Lower lobe of right lung (tissue), 2 donors: ENCODE measurements at places on chromosomes 2 and 18.

GRCh38 chr18:21604671-21605070, 4.2 kb upstream of the ESCO1 start:
- H3K4me3 ChIP-seq, result no peak overlapping the region
- H3K4me1 ChIP-seq, result peaks cover 8% of the 10 kb centered on the region
- DNase-seq, result no peak
- peak overlapping the region; percentile 49 for H3K27ac ChIP-seq
- H3K27me3 ChIP-seq, result no peaks in the 10 kb centered on the region

DNA sequence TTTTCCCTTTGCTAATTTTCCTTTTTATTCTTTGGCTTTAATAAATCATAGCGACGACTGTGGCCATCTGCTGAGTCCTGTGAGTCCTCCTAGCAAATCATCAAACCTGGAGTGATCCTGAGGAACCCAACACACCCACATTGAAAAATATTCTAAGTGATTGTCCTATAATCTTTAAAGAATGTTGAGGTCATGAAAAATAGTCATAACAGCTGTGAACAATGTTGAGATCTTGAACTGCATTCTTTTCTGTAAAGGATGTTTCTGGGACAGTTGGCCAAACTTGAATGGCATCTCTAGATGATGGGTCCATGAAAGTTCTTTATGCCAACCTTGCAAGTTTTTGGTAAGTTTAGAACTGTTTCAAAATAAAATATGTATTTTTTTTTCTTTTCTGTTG, 53.2 kb upstream of the ADAM23 start:
- no peak overlapping the region for H3K27ac ChIP-seq
- no peaks in the 10 kb centered on the region for H3K4me1 ChIP-seq
- H3K27me3 ChIP-seq, result no peaks in the 10 kb centered on the region
- H3K4me3 ChIP-seq, result no peak overlapping the region
- H3K36me3 ChIP-seq, result no peaks in the 10 kb centered on the region

GRCh38 chr2:11907190-11907589, 160.8 kb downstream of the LPIN1 start:
- H3K4me3 ChIP-seq, result no peak overlapping the region
- H3K27ac ChIP-seq, result no peak overlapping the region
- H3K27me3 ChIP-seq, result no peaks in the 10 kb centered on the region
- no peak for DNase-seq

GRCh38 chr2:222594679-222595078, 61.2 kb downstream of the FARSB start:
- H3K4me3 ChIP-seq, result no peak overlapping the region
- no peaks in the 10 kb centered on the region for H3K27me3 ChIP-seq
- no peaks in the 10 kb centered on the region for H3K4me1 ChIP-seq
- peaks cover 48% of the 10 kb centered on the region for H3K36me3 ChIP-seq
- no peak for DNase-seq

DNA sequence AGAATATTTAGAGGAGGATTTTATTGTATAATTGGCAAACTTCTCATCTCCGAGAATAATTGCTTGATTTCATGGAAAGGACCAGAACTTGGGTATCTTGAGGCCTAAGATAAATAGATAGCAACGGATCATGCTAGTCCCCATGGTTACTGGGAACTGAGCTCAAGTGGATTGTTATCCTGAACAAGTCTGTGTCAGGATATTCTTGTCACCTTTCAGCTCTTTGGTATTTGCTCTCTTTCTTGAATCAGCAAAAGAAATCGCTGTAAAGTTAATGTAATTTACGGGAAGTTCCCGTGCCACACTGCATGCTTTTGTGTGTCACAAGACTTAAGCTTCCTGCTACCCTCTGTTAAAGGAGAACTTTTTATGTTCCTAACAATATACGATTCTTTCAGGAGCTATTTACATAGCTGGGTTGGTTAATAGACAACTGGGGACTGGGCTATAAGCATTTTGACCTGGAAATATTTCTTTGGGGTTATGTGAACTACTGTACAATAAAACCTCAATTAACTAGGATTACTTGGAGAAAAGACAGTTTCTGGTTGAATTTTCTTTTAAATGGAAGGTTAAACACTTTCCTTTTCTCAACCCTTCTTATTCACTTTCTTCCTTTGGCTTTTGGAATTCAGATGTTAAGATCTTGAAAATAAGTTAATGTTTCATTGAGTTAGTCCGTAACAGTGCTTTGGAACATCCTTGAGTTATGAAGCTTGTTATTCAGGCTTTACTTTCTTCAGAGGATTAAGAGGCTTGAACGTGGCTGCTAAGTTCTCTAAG, 151.2 kb downstream of the FMNL2 start:
- peak overlapping the region; percentile 73 for H3K27ac ChIP-seq
- DNase-seq, result no peak
- no peak overlapping the region for H3K4me3 ChIP-seq
- H3K36me3 ChIP-seq, result no peaks in the 10 kb centered on the region

GRCh38 chr2:14633461-14634181, 1.1 kb downstream of the LRATD1 start:
- H3K27ac ChIP-seq, result no peak overlapping the region
- H3K27me3 ChIP-seq, result peaks cover 33% of the 10 kb centered on the region
- H3K4me3 ChIP-seq, result peak overlapping the region; percentile 63
- H3K4me1 ChIP-seq, result peaks cover 9% of the 10 kb centered on the region
- no peaks in the 10 kb centered on the region for H3K36me3 ChIP-seq

GRCh38 chr2:263774-264492, at the start of gene SH3YL1:
Gene SH3YL1, minus strand, starts transcription at chr2:264032. Its CDS starts 48 bp downstream, at chr2:263984.
- H3K4me1 ChIP-seq, result peaks cover 49% of the 10 kb centered on the region
- H3K4me3 ChIP-seq, result peak within 1 kb of the TSS; percentile 84
- DNase-seq, result peak; percentile 87
- H3K27ac ChIP-seq, result peak within 1 kb of the TSS; percentile 87
- no peaks in the 10 kb centered on the region for H3K27me3 ChIP-seq
- no peaks in the 10 kb centered on the region for H3K36me3 ChIP-seq

- no peaks in the 10 kb centered on the region for H3K27me3 ChIP-seq
- H3K27ac ChIP-seq, result no peak overlapping the region
- H3K36me3 ChIP-seq, result peaks cover 90% of the 10 kb centered on the region
Observed at GRCh38 chr2:239966029-239966852, 58.9 kb downstream of the NDUFA10 start.

DNA sequence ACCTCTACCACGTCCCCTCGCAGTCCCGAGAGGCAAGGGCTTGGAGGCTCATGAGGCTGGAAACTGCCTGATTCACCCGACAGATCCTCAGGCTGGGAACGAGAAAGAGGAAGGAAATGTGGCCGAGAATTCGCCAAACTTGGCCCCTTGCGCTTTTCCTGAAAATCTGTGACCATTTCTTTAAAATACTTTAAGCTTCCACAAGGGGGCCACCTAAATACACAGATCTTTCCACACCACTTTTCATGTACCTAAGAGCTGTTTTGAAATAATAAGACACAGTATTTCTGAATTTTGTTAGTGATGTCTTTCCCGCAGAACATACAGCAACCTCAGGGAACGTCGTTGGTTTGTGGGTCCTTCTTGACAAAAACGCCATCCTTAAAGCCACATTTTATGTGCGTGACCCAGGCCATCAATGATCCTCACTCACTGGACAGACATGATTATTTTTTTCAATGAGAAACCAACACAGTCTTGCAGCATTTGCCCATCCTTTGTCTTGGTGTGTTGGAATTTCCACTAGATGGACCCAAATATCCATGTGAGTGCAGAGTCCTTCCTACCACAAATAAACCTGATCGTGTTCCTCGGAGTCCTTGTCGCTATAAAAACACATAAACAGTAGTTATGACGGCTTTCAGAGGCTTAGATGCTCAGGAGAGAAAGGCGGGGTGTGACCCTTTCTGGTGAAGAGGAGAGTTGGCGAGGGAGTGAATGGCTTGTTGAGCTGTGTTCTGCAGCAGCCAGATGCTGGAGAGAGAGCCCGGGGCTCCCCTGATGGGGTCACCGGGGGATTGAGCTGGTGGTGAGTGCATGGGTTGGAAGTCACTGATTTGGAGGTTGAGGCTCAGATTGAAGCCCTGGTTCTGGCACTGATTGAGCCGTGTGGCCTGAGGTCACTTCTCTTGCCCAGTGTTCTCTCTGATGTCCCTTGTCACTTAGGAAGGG, 25.0 kb downstream of the DCDC2C start:
- no peaks in the 10 kb centered on the region for H3K27me3 ChIP-seq
- H3K4me3 ChIP-seq, result no peak overlapping the region
- H3K36me3 ChIP-seq, result no peaks in the 10 kb centered on the region
- no peak overlapping the region for H3K27ac ChIP-seq
- DNase-seq, result no peak

- H3K36me3 ChIP-seq, result no peaks in the 10 kb centered on the region
- no peak overlapping the region for H3K4me3 ChIP-seq
- no peaks in the 10 kb centered on the region for H3K27me3 ChIP-seq
- no peak for DNase-seq
- H3K27ac ChIP-seq, result no peak overlapping the region
- H3K4me1 ChIP-seq, result no peaks in the 10 kb centered on the region
Observed at GRCh38 chr2:224994242-224994823, 47.9 kb downstream of the DOCK10 start.

- no peaks in the 10 kb centered on the region for H3K27me3 ChIP-seq
- H3K36me3 ChIP-seq, result no peaks in the 10 kb centered on the region
- no peaks in the 10 kb centered on the region for H3K4me1 ChIP-seq
- DNase-seq, result peak; percentile 42
- H3K4me3 ChIP-seq, result no peak overlapping the region
Observed at GRCh38 chr2:240481720-240482119, 46.3 kb downstream of the GPC1 start.

DNA sequence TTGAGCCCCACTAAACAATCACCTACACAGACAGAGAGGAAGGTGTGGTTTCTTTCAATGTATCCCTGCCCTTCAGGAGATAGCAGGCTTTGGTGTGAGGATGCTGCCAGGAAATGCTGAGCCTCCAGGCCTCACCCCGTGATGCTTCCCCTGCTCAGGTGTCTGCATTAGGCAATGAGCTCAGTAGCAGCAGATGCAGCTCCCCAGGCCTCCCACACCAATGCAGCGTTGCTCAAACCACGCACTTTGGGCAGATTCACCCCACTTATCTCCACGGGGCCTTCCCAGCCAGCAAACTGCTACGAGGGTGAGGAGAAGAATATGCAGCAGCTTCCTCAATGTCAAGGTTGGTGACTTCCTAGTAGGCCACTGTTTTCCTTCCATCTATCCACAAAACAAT, 229.3 kb upstream of the PXDN start:
- H3K27ac ChIP-seq, result no peak overlapping the region
- no peaks in the 10 kb centered on the region for H3K27me3 ChIP-seq
- no peak overlapping the region for H3K4me3 ChIP-seq
- no peaks in the 10 kb centered on the region for H3K36me3 ChIP-seq

GRCh38 chr2:216501854-216502253, 3.2 kb downstream of the RPL37A start:
- H3K36me3 ChIP-seq, result peaks cover 62% of the 10 kb centered on the region
- no peaks in the 10 kb centered on the region for H3K27me3 ChIP-seq
- no peak overlapping the region for H3K4me3 ChIP-seq
- no peak overlapping the region for H3K27ac ChIP-seq

DNA sequence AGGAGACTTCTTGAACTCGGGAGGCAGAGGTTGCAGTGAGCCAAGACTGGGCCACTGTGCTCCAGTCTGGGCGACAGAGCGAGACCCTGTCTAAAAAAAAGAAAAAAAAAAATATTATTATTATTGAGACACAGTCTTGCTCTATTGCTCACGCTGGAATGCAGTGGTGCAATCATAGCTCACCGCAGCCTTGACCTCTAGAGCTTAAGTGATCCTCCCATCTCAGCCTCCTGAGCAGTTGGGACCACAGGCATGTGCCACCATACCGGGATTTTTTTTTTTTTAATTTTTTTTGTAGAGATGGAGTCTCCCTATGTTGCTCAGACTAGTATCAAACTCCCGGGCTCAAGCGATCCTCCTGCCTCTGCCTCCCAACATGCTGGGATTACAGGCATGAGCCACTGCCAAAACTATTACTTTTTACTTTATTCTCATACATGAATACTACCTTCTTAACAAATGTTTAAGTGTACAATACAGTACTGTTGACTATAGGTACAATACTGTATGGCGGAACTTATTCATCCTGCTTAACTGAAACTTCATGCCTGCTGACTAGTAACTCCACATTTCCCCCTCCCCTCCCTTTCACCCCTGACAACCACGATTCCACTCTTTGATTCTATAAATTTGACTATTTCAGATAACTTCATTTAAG, 15.5 kb downstream of the FBXO11 start:
- no peak for DNase-seq
- H3K27ac ChIP-seq, result no peak overlapping the region
- no peaks in the 10 kb centered on the region for H3K36me3 ChIP-seq
- H3K4me1 ChIP-seq, result peaks cover 58% of the 10 kb centered on the region
- H3K27me3 ChIP-seq, result no peaks in the 10 kb centered on the region
- H3K4me3 ChIP-seq, result no peak overlapping the region
